AG09309 (cell line): ENCODE measurements at places on chromosomes 2 and 18.

DNA sequence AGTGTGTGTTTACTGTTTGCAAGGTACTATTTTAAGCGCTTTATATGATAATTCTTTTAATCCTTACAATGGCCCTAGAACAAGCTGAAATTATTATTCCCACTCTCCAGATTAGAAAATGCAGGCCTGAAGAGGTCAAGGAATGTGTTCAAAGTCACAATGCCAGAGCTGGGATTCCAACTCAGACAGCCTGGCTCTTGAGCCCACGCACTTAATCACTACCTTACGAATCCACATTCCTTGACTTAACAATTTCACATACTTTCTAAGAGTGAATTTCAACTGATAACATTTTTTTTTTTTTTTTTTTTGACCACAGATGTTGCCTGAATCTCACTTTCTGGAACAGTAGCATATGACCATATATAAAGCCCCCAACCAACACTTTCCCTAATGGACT lies 400.3 kb downstream of the NCKAP5 start:
- no peak for DNase-seq

DNA sequence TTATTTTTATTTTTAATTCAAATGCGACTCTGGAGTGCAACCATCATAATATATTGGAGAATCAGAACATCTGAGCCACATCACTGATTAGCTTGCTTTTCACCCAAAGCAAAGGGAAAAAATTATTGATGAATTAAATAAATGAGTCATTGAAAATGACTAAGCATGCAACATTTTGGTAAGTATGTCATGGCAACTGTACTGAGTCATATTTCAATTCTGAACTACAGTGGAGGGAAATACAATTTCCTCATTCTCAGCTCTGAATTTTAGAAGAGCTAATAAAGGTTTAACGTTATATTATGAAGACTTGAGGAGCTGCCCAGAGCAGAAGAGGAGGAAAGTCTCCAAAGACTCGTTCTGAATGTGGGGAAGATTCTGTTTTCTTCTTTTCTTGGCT lies 89.6 kb upstream of the CCDC68 start:
- DNase-seq: peak; percentile 23

- no peak for DNase-seq
Observed at GRCh38 chr2:22124003-22124402, 1000.2 kb downstream of the TDRD15 start.

DNA sequence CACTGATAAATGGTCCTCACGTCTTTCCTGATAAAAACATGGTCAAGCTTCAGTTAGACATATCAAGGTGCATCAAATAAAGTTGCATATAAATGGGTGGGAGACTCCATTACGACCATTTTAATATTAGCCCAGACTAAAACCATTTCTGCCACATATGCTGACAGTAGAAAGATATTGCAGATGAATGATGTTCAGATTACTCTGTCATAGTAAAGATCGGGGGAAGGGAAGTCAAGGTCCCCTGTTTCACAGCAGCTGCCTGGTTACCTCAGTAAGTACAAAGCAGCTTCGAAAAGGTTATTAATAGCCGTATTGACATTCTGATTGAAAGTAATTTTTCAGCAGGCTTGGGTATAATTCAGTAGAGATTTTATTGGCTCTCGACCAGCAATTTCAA lies 927.7 kb upstream of the CDH2 start:
- no peak for DNase-seq

DNA sequence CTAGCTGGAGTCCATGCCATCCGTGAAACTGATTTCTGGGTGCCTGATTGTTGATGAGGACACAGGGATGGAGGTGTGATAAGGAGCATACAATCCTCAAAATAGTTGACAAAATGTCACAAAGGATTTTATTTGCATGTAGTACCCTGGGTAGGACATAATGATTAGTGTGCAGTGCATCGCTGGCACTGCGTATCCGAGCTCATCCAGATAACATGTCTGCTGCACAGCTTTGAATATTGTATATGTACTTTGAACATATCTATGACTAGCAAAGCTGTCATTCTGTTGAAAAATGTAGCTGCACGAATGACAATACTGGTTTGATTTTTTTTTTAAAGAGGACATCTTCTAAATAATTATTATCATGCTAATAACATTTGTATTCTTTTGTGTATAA lies 529.7 kb upstream of the FANCL start:
- no peak for DNase-seq

DNA sequence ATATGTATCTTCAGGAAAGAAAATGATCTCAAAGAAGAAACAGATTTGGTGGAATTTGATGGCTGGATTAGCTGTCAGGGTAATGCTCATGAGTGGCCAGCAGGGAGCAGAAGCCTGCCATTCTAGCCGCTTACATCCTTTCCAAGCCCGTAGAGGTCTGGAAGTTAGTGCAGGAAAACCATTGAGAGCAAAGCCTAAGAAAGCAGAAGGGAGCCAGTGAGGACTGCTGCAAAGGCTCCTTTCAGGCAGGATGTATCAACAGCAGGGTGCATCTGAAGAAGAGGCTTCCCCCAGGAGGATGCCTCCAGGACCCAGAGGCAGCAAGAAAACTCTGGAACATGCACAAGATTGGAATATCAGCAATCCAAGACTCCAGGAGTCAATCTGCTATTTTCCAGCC lies 22.9 kb upstream of the LBH start:
- peak; percentile 44 for DNase-seq

DNA sequence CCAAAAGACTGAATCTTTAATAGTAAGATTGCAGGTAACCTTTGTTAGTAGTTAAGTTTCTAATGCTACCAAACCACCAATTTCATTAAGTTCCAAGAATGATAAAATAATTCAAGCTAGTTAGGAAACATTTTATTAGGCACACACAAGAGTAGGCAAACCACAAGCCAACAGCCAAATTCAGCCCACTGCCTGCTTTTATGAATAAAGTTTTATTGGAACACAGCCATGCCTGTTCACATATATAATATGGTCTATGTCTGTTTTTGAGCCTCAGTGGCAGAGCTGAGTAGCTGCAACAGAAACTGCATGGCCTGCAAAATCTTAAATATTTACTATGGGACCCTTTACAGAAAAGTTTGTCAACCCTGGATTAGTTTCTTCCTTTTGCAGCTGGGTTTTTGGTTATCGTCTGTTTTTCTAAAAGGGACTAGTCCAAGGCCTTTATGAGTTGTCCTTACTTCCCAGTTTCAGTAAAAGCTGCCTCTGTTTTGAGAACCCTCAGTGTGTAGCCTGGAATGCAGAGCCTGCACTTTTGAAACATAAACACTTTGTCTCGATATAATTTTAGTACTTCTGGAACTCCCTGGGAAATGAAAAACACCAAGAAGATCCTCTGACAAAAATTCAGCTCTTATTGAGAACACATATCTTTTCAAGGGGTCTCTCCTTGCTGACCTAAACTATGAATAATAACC lies 39.1 kb downstream of the FRZB start:
- no peak for DNase-seq

- no peak for DNase-seq
Observed at GRCh38 chr2:86522711-86523110, 40.5 kb downstream of the CHMP3 start.

GRCh38 chr2:131112529-131112928 lies 7.4 kb downstream of the PLEKHB2 start:
- no peak for DNase-seq

GRCh38 chr2:234500394-234501006 lies 3.6 kb upstream of the ARL4C start:
- DNase-seq: no peak

DNA sequence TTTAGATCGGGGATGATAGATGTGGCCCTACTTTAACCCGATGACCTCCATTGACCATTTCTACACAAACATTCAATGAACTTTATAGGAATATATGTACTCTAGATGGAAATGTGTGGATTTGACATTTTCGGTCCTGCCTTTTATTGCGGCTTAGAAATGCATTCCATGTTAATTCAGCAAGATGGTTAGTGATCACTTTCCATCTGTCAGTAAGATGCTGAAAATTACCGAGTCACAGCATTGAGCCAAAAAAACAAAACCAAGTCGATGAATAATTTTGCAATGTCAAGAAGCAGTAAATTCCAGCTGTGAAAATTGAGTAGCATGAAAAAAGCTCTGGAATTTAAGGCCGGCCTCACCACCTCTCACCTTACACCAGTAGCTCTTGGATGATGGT lies 1642.6 kb upstream of the NXPH2 start:
- DNase-seq: no peak

DNA sequence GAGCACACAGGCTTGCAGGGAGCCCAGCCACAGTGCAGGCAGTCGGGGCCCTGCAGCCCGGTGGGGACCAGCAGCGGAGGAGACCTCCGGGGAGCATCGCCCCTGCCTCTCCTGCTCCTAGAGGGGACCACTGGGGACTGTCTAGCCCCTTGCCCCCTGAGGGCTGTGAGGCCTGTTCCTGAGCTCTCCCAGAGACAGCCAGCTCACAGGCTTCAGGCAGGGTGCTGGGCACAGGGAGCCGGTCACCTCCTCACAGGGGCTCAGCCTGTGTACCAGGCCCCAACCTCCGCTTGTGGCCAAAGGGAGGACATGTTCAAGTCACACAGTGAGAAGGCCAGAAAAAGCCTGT lies 3.5 kb upstream of the NMUR1 start:
- DNase-seq: no peak

DNA sequence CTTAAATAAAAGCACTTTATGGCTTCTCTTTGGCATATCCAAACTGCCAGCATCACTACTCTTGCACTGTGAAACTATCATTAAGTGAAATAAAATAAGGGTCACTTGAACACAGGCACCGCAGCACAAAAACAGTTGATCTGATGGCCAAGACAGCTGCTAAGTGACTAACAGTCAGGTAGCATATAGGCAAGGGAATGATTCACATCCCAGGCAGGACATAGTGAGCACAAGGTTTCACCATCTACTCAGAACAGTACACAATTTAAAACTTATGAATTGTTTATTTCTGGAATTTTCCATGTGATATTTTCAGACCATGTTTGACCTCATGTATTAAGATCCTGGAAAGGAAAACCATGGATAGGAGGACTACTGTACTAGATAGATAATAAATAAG lies 214.2 kb downstream of the MREG start:
- no peak for DNase-seq

DNA sequence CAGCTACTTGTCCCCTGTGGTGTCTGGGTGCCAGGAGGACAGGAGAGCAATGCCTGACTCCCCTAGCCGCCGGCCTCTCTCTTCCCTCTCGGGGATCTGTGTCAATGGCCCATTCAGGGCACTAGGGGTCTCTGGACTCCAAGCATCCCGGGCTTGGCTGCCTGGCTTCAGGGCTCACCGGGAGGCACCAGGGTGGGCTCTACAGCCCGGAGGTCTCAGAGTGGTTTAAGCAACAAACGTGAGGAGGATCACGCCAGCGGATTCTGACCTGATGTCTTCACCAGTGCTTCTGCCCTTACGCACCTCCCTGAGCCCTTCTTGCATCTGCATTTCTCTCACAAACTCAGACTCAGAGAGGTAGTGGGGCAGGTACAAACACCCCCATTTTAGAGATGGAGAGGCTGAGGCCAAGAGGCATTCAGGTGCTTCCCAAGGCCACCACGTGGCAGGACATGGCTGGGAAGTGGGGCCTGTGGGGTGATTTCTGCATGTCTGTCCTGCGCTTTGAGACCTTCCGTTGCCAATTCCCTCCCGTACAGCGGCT lies 243.0 kb downstream of the CELF4 start:
- no peak for DNase-seq

- no peak for DNase-seq
Observed at GRCh38 chr2:215692387-215693079, 256.7 kb upstream of the FN1 start.

GRCh38 chr2:102301867-102302362 lies 9.4 kb upstream of the IL1RL1 start:
- DNase-seq: no peak

DNA sequence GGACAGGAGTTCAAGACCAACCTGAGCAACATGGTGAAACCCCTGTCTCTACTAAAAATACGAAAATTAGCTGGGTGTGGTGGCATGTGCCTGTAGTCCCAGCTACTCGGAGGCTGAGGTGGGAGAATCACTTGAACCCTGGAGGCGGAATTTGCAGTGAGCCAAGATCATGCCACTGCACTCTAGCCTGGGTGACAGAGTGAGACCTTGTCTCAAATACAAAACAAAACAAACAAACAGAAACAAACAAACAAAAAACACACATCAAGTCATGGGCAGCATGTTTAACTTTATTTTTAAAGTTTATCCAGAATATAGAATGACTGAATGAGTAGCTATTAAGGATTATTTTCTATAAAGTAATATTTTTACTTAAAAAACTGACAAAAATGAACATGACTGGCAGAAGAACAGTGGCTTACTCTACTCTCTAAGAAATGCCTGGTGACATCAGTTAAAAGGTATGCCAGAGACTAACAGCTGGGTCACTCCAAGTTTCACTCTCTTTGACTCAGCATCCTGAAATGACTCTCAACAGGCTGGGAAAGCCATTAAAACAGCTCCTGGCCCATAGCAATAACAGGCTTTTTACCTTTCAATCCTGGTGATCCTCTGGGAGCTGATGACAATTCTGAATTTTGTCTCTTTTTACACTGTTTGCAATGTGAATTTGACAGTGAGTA lies 281.6 kb upstream of the STON1 start:
- DNase-seq: peak; percentile 67

- no peak for DNase-seq
Observed at GRCh38 chr18:54222922-54223567, 1.4 kb downstream of the MBD2 start.

DNA sequence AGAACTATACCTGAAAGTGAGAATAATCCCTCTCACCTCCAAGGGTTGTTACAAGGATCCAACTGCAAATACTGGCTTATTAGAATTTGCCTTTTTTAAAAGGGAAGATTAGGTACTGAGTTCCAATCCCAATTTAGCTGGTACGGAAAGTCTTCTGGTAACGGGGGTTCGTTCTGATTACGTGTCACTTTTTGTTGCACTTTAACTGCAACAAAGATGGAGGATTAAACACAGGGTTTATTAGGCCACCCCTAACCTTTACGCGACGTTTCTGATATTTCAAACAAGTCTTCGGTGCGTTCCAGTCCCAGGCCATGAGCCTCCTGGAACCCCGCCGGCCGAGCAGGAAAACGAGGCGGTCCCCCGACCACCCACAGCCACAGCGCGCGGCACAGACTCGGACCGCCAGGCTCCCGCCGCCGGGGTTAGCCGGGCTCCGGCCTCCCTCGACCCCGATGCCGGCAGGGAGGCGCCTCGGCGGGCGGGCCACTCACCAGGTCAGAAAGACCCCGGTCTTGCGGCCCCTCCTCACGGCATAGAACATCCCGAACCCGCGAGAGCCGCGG lies 411 bp downstream of the RNASEH1 start:
- DNase-seq: no peak
